Esophagus squamous epithelium (tissue), 5 donors: ENCODE measurements at places on chromosomes 7 and 10. TPM values are rescaled to one million over a fixed set of nuclear protein-coding genes. Genes with fewer than 3 reads are reported as not detected.

The NEUROD6 gene
- not detected for total RNA-seq

The PAX4 gene
- not detected for total RNA-seq

The ACSM6 gene
- not detected for total RNA-seq

The FOXI2 gene
- total RNA-seq = 0.48 TPM

The PDK4 gene
- total RNA-seq = 4.1 TPM

DNA sequence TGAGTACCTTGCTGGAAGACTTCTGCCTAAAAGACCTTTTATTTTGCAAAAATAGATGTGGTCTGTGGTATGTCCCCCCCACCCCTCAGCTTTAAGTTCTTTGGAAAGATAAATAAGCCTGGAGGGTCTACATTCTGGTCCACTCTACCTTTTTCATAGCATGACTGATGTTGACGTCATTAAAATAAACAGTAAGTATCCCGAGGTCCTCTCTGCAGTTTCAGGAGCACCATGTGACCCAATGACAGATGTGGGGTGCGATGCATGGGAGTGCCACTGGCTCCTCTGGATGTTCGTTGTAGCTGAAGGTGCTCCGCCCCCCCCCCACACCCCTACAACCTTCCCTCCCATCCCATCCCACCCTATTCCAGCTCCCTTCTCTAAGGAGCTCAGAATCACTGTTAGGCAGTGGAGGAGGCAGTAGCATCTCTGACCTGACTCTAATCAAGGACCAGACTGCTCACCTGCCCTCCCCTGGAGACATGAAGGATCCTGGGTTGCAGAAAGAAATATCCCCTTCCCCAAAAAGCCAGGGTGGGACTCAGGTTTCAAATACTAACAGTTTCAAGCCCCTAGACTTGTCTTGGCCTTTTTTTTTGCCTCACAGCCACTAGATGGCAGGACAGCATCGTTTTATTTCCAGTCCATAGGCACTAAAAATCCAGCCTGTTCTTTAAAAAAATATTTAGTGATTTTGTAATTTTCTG is 25.1 kb downstream of the CASP7 start:
- H3K4me1 ChIP-seq = no peaks in the 10 kb centered on the region
- no peaks in the 10 kb centered on the region for H3K27me3 ChIP-seq
- DNase-seq = no peak
- no peak overlapping the region for H3K4me3 ChIP-seq
- H3K36me3 ChIP-seq = no peaks in the 10 kb centered on the region

GRCh38 chr10:52100011-52100547 is 214.0 kb upstream of the DKK1 start:
- H3K27me3 ChIP-seq = no peaks in the 10 kb centered on the region
- H3K27ac ChIP-seq = no peak overlapping the region
- no peaks in the 10 kb centered on the region for H3K36me3 ChIP-seq
- H3K4me1 ChIP-seq = no peaks in the 10 kb centered on the region

DNA sequence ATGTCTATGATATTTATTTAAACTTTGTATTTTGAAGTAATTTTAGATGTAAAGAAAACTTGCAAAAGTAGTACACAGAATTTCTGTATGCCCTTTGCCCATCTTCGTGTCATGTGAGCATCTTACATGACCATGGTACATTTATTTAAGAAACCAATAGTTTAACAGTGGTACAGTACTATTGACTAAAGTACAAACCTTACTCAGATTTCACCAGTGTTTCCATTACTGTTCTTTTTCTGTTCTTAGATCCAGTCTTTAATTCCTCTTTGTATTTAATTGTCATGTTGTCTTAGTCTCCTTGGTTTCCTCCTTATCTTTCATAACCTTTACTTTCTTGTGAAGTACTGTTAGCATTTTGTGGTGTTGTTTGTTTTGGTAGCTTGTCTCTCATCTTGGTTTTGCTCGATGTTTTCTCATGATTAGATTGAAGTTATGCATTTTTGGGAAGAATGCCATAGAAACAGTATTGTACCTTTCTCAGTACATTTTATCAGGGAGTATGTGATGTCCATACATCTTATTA is 24.1 kb downstream of the TAX1BP1 start:
- H3K4me1 ChIP-seq = peaks cover 14% of the 10 kb centered on the region
- no peaks in the 10 kb centered on the region for H3K27me3 ChIP-seq
- H3K27ac ChIP-seq = no peak overlapping the region
- no peaks in the 10 kb centered on the region for H3K36me3 ChIP-seq

DNA sequence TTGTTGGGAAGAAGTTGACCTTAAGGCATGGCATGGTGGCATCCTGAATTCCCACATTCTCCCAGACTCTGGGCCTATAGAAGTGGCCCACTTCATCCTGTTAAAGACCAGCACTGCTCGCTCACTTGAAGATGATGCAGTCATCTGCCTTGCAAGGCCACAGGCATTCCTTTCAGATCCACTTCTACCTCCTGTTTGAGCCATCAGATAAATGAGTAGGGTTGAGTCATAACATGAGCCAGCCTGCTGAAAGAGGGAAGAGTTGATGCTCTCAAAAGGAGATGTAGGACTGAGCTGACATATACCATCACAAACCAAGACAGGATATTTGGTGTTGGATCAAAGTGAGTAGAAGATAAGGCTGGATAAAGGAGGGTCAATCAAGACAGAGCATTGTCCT is 1.5 kb upstream of the EBLN1 start:
- DNase-seq = no peak
- no peaks in the 10 kb centered on the region for H3K36me3 ChIP-seq
- H3K4me1 ChIP-seq = no peaks in the 10 kb centered on the region
- no peak overlapping the region for H3K27ac ChIP-seq

DNA sequence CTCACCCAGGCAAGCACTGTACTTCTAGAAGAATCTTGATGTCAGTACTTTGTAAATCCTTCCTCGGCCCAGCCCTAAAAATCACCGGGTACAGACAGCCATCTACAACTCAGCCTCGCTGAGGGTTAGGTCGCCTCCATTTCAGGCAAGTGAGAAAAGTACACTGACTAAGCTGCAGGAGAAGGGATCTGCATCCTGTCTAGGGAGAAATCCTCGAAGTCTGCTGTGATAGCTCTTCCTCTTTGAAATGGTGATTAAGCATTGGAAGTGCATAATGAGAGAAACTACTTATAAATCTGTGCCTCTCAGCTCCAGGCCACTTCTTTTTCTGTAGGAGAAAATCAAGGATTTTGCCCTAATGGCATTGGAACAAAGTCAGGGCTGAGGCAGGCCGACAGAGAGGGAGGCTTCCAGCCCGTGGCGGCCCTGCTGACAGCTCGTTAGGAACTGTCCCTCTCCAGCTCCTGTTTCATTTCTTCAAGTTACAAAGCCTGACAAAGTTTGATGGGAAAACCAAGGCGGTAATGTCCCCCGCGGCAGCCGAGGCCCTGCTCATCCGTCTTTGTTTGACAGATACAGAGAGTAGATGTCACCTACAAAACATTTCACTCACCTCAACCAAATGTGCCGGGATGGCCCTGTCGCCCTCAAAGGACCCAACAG is 14.1 kb upstream of the GOT1 start:
- no peaks in the 10 kb centered on the region for H3K36me3 ChIP-seq
- no peaks in the 10 kb centered on the region for H3K4me1 ChIP-seq
- no peak overlapping the region for H3K4me3 ChIP-seq
- no peak for DNase-seq

- H3K27ac ChIP-seq = no peak overlapping the region
- no peak overlapping the region for H3K4me3 ChIP-seq
- DNase-seq = no peak
These were observed 142.6 kb downstream of the RNLS start for GRCh38 chr10:88440541-88440940.

GRCh38 chr10:23918090-23918723 is 290.7 kb upstream of the KIAA1217 start:
- H3K4me1 ChIP-seq = no peaks in the 10 kb centered on the region
- DNase-seq = no peak
- no peaks in the 10 kb centered on the region for H3K27me3 ChIP-seq
- no peaks in the 10 kb centered on the region for H3K36me3 ChIP-seq
- no peak overlapping the region for H3K27ac ChIP-seq
- no peak overlapping the region for H3K4me3 ChIP-seq

DNA sequence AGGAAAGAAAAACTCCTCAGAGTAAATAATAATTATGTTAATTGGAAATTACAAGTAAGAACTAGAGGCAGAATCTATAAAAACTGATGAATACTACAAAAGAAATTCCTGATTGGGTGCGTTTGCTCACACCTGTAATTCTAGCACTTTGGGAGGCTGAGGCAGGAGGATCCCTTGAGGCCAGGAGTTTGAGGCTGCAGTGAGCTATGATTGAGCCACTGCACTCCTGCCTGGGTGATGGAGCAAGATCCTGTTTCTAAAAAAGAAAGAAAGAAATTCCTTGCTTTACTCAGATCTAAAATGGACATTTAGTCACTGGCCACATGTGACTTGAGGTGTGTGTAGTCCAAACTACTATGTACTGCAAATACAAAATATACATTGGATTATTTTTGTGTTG is 42.0 kb downstream of the MCU start:
- H3K27me3 ChIP-seq = no peaks in the 10 kb centered on the region
- DNase-seq = no peak
- peaks cover 11% of the 10 kb centered on the region for H3K4me1 ChIP-seq
- H3K27ac ChIP-seq = no peak overlapping the region
- H3K4me3 ChIP-seq = no peak overlapping the region

- peaks cover 34% of the 10 kb centered on the region for H3K4me1 ChIP-seq
- H3K27ac ChIP-seq = peak overlapping the region; percentile 96
- H3K4me3 ChIP-seq = peak overlapping the region; percentile 23
- peaks cover 15% of the 10 kb centered on the region for H3K36me3 ChIP-seq
- no peak for DNase-seq
These were observed 3.8 kb downstream of the SLC4A2 start for GRCh38 chr7:151063212-151063561.

DNA sequence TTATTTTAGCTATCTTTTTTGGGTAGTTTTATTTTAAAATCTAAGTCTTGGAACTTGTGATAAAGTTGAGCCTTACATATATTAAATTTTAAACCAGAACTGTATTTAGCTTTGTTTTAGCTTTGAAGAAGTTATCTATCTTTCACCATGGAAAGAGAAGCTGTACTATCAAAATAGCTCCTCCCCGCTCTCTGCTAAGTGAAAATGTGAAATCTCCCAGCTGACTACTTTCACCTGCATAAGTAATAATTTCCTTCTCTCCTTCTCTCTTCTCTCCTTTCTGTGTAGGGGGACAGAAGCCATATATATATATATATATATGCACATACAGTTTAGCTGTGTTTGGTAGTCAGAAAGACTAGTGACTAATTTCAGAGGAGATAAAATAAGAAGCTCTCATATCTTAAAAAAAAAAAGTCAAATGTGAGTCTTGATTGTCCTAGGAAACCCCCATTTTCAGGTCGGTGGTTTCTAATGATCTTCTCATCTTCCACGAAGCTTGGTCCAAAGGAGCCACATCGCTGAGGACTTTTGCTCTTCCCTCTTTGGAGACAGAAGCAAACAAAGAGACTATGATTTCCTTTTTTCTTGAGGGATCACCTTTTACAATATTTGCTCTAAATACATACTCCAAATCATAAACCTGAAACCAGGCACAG is 30.6 kb upstream of the GDI2 start:
- no peak overlapping the region for H3K4me3 ChIP-seq
- H3K4me1 ChIP-seq = peaks cover 3% of the 10 kb centered on the region
- DNase-seq = no peak
- no peaks in the 10 kb centered on the region for H3K27me3 ChIP-seq

DNA sequence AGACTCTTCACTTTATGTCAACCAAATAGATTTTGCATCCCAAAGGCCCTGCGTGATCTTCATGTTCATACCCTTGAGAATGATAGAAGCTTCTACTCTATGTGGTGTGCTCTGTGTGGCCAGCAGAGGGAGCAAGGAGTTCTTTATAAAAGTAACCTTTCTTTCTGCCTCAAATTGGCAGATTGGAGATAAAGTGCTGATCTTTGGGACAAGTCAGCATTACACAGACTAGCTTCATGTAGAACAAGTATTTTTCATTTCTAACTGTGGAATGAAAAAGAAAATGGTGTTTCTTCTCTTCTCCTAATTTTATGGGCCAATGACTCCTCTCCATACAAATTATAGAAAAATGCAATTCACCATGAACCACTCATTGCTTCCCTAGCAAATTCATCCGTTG is 1214.1 kb downstream of the SORCS1 start:
- H3K4me1 ChIP-seq = peaks cover 8% of the 10 kb centered on the region
- no peaks in the 10 kb centered on the region for H3K36me3 ChIP-seq
- DNase-seq = no peak
- no peak overlapping the region for H3K4me3 ChIP-seq
- H3K27ac ChIP-seq = no peak overlapping the region

GRCh38 chr7:169276-170172 is 22.8 kb upstream of the FAM20C start:
- no peak for DNase-seq
- peaks cover 12% of the 10 kb centered on the region for H3K4me1 ChIP-seq
- H3K27ac ChIP-seq = no peak overlapping the region
- H3K36me3 ChIP-seq = no peaks in the 10 kb centered on the region
- no peak overlapping the region for H3K4me3 ChIP-seq
- no peaks in the 10 kb centered on the region for H3K27me3 ChIP-seq

- no peaks in the 10 kb centered on the region for H3K4me1 ChIP-seq
- H3K27ac ChIP-seq = no peak overlapping the region
- DNase-seq = no peak
- no peak overlapping the region for H3K4me3 ChIP-seq
These were observed 2.1 kb downstream of the FAM170B start for GRCh38 chr10:49131507-49132361.

DNA sequence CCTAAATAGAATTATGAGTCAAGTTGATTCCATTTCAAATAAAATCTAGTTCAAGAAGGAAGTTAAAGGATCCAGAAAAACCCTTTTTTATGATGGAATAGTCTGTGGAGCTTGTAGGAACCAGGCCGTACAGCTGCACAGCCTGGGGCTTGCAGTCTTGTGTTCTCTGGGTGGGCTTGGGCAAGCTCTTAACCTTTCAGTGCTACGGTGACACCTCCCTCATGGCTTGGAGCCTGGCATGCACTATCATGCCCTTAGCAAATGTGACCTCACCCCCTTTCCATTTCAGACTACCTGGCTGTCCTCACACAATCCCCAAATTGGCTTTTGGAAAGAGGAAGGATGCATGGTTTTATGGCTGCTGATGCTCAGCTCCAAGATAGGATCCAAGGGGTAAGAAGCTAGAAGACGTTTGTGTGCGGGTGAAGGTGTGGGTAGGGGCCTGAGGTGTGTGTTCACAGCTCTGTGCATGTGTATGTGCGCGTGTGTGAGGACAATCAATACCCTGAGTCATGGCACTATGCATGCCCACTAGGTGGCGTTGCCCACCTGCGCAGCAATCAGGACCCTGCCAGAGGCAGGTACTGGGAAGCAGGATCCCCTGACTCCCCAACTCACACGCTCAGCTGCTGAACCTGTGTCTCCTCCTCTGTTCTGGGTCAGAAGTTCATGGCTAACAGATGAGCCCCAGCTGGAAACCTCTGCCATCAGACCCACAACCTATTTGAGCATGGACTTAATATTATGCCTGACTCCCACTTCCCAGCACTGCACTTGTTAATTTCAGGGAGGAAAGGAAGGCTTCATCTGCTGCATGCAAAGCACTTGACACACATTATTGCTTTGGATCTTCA is 113.4 kb downstream of the PTPN20 start:
- H3K4me3 ChIP-seq = no peak overlapping the region
- H3K27ac ChIP-seq = no peak overlapping the region
- H3K36me3 ChIP-seq = no peaks in the 10 kb centered on the region
- H3K4me1 ChIP-seq = no peaks in the 10 kb centered on the region
- no peak for DNase-seq
- H3K27me3 ChIP-seq = no peaks in the 10 kb centered on the region

GRCh38 chr10:117619223-117619622 is 76.7 kb downstream of the EMX2 start:
- peaks cover 21% of the 10 kb centered on the region for H3K27me3 ChIP-seq
- no peak overlapping the region for H3K4me3 ChIP-seq
- H3K4me1 ChIP-seq = no peaks in the 10 kb centered on the region
- no peak overlapping the region for H3K27ac ChIP-seq
- H3K36me3 ChIP-seq = no peaks in the 10 kb centered on the region
- DNase-seq = no peak
